Adrenal gland (tissue), 19 donors: ENCODE measurements at places on chromosomes 3 and 15. TPM values are rescaled to one million over a fixed set of nuclear protein-coding genes. Genes with fewer than 3 reads are reported as not detected.

DNA sequence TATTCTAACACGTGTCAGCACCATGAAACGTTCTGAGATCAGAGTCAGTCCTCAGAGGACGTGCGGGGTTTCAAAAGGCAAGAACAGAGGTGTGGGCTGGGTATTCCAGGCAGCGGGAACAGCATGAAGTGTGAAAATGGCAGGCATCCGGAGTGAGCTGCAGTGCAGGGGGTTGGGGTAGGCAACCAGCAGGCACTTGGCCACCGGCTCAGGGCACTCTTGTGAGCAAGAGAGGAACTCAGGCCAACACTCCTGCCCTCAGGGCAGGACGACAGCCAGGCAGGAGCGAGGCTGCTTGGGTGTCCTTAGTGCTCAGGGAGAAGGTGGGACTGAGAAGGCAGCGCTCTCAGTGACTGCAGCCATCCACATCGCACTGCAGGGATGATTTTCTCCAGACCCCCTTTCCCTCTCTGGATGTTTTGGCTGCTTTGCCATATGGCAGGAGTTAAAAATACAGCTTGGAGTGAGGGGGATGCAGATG, 151.1 kb downstream of the NUP210 start:
- no peak for DNase-seq

GRCh38 chr3:194135516-194135805, 487 bp upstream of the HES1 start:
- no peak for DNase-seq

- no peak for DNase-seq
Measured at GRCh38 chr3:66200786-66201185, 20.0 kb upstream of the SLC25A26 start.

The CAPN3 gene
- polyA plus RNA-seq, result 72.9 TPM

The C3orf52 gene
- polyA plus RNA-seq, result 2.2 TPM
